Stimulated activated CD8-positive, alpha-beta memory T cell treated with anti-CD3 and anti-CD28 coated beads, Interleukin-7, amount 100 ng/mL, for 1 hour (primary cell): ENCODE measurements at places on chromosomes 1 and 21.

DNA sequence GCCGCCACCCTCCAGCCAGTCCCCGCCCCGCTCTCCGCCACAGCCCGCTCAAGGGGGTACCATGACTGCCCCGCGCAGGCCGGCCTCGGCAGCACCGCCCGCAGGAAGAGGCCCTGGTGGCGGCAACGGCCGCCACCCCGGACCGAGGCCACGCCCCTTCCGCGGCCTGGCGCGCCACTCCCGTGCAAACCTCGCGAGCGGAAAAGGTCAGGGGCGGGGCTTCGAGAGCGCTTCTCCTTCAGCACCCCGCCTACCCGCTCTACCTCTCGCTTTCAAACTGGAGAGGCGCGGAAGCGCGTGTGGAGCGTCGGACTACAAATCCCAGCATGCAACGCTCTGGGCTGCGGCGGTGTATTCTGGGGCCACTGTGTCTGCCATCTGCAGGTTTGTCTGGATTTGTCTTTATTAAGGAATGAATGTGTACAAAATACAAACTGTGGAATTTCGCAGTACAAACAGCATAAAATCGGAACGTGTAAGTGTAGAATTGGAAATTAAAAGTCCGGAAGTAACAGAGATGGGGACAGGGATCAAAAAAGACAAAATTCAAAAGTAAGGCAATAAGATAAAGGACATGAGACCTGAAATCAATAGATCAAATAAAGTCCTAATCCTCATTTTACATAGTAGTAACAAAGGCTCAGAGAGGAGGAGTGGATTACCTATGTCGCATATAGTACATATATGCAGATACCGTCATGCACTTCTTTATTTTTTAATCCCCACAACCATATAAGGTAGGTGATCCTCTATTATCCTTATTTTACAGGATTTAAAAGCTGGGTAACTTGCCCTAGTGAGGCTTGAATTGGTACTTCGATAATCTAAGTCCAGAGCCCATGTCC is 464 bp upstream of the ADSS2 start:
- peak; percentile 97 for DNase-seq

- DNase-seq = no peak
Measured at GRCh38 chr1:172781513-172782140, 122.7 kb downstream of the FASLG start.

GRCh38 chr21:33281096-33281652 is 15.0 kb downstream of the IL10RB start:
- no peak for DNase-seq

DNA sequence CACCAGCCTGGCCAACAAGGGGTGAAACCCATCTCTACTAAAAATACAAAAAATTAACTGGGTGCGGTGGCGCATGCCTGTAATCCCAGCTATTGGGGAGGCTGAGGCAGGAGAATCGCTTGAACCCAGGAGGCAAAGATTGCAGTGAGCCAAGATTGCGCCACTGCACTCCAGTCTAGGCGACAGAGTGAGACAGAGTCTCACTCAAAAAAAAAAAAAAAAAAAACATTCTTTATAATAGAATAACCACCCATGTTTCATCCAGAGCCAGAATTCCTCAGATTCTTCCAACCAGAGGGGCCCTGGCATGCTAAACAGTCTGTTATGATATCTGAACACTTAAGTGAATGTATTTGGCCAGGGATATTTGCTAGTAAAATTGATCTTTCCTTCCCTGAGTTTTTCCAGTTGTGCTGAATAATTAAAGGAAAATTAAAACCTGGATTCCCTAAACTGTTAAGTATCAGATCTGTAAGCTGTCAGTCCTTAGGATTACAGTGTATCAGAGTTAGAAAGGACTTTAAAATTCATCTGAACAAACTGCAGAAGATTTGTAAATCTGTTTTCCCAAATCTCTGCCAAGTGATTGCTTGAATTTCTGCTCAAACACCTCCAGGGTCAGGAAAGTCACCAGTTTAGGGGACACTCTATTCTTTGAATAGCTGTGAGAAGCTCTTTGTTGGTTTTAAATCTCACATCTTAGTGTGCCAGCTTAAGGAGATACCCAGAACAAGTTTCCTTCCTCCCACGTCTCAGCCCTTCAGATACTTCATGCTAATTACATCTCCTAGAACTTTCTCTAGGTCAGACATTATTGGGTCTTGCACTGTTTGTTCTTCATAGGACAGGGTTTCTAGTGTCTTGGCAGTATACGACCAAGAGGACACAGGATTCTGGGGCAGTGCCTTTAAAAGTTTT is 84.6 kb upstream of the BMP8A start:
- DNase-seq = no peak

GRCh38 chr1:43757343-43758053 is 50.2 kb downstream of the ST3GAL3 start:
- DNase-seq = no peak

- DNase-seq = no peak
Measured at GRCh38 chr1:114758256-114758832, 560 bp upstream of the CSDE1 start.

DNA sequence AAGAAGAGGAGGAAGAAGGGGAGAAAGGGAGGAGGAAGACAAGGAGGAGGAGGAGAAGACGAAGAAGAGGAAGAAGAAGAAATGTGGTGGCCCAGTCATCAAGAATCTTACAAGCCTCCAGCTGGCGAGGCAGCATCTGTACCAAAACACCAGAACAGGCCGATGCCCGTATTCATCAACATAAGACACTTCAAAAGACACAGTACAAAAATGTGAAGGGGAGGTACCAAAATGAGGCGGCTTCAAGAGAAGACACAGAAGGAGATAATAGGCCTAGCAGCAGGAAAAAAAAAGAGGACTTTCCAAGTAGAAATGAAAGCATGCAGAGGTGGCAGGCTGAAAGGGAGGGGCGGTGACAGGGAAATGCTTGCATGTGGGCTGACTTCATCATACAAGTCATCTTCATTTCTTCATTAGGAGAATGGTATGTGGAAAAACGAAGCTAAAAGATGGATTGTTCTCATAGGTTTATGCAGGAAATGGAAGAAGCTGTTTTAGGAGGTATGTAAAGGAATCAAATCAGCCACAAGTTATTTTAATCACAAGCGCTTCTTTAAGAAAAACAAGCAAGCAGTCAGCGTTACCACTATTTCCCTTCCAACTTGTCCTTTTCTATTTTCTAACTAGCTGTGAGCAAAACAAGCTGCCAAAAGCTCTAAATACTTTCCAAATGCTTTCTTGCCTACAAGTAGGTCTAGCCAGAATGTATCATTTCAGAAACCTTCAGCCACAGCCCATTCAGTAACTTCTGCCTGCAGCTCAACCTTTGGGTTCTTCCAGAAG is 192.3 kb downstream of the SLC45A1 start:
- no peak for DNase-seq

DNA sequence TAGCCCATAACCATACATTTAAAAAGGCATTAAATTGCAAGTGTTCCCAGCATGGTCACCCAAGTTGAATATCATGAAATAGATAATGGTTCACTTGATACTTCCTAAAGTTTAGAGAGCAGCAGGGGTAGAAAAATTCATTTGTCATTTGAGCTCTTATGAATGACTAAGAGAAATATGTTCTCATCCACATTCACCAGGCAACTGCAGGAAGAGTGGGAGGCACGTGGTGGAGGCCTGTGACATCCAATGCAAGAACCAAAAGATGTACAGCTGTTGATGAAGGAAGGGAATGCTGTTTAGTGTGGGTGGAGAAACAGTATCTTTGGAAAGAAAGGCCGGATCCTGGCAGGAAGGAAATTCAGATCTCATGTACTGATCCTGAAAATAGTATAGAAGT is 473.1 kb downstream of the ADGRL2 start:
- DNase-seq = no peak

DNA sequence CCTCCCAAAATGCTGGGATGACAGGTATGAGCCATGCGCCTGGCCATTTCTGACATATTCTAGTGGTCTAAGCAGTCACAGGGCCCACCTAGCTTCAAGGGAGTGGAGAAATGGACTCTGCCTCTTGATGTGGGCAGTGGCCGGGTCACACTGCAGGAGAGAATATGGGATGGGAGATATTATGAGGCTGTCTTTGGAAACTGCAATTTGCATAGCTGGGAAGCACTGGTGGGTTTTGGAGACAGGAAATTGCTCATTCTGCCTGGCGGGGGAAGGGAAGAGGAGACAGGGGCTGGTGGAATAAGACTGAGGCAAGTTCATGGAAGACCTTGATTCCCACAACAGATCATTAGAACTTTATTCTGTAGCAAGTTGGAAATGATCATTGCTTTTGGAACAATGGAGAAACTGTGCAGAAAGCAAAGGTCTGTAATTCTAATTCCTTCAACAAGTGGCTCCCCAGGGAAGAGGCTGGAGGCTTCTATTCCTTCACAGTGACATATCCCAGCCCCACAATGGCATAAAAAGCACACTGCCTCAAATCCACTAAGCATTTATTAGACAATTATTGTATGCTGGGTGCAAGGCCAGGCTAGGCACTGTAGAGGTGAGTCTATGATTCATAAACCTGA is 10.5 kb downstream of the NCMAP start:
- no peak for DNase-seq

- DNase-seq = no peak
Measured at GRCh38 chr1:150516050-150516591, 569 bp downstream of the FALEC start.

DNA sequence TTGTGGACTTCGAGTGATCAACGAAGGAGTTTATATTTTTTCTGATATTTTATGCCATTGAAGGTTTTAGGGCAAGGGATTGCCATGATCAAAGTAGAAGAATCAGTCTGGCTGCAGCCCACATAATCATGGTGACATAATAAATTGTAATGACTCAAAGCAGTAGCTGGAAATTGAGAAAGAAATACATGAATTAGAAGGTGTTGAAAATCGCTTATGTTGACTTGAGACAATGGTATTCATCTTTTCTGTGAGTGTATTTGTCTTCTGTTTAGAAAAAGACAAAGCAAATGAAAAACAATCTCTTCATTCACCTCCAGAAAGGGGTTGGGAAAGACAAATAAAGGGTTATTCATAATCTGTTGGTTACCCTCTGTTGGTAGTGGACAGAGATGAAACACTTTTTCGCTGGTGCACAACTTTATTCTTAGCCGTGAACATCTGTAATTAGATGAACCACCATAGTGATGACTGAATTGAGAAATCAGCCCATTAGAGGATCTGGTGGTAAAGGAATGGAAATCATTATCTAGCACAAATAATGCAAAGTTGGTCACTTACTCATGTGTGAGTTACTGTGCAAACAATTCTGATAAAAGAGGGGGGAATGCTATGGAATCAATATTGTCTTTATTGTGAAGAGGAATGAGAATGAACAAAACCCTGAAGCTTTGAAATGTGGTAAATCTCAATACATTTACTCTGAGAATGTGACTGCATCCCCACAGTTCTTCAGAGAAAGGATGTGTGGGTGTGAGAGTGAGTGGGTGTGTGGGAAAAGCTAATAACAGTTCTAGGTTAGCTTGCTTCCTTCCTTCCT is 121.8 kb downstream of the NTNG1 start:
- DNase-seq = no peak

- DNase-seq = no peak
Measured at GRCh38 chr21:44965251-44966022, 25.6 kb downstream of the SLX9 start.

DNA sequence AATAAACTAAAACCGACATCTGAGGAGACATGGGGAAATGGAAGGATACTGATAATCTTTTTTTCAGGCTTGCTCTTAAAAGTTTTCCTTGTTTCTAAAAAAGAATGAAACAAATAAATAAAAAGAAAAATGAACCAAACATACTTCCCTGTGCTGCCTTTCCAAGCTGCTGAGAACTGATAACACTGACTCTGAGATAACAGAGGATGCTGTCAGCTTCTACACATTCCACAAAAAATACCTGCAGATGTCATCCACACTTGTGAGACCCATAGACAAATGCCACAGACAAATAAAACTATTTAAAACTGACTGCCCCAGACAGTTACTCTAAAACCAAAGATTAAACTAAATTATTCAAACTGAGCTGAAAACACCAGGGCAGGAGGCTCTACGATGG is 12.0 kb upstream of the OR6K3 start:
- no peak for DNase-seq

- no peak for DNase-seq
Measured at GRCh38 chr1:20573987-20574386, 14.9 kb upstream of the CDA start.

DNA sequence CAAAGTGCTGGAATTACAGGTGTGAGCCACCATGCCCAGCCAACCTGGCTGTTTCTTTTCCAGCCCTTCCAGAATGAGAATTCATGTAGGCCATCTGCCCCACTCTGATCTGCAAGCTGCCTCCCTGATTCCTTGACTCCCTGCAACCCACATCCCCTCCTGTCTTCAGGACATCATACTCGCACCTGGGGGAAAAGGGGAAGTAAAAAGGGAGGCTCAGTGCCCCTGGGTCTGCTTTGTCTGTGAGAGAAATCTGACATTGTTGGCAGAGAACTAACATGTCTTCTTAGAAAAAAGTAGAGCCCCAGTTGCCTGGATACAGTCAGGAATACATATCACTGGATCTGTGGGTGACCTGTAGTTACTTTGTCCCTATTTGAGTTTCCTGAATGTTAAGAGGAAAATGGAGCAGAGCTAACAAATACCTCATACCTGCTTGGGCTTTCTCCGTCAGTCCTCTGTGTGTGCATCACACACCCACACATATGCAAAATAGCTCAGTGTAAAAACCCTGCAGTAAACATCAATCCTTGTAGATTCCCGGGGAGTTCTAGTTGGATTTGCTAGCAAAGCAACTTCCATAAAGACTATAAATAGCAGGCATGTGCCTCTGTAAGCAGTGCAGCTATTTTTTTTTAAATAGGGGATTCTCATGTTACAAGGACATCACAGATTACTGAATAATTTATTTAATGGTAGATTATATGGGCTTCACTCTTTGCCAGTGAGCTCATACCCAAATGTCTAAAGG is 62.9 kb downstream of the TEX35 start:
- no peak for DNase-seq

DNA sequence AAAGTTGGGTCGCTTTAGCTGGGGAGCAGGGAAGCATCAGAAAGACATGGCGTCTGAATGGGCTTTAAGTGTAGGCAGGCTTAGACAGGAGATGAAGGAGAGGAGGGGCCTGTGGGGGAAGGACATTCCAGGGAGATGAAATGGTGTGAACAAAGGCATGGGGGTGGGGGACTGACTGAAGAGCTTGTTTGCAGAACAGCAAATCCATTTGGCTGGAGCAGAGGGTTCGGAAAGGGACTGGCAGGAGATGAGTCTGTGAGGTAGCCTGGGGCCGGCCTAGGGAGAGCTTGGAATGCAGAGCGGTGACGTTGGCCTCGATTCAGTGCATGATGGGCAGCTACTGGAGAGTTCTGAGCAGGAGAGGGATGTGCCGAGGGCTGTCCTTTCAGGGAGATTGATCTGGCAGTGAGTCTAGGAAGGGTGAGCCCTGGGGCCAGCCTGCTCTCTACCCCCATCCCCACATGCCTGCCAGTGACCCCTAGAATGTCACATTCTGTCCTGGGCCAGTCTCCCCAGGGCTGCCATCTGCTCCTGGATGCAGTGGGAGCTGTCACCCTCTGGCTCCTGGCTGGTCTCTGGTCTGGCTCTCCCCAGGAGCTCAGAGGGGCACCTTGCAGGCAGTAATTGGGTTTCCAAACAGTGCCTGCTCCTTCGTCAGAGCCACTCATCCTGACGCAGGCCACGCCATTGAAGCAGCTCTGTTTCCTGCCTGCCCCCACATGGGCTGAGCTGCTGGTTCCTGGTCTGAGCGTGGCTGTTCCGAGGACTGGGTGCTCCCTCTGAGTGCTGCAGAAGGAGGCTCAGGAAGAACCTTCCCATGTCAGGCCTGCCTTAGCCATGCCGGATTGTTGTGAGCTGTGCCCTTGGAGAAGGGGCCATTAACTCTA is 22.3 kb upstream of the TMEM222 start:
- DNase-seq = no peak
